ENCODE measurements at places on chromosomes 2 and 18.

DNA sequence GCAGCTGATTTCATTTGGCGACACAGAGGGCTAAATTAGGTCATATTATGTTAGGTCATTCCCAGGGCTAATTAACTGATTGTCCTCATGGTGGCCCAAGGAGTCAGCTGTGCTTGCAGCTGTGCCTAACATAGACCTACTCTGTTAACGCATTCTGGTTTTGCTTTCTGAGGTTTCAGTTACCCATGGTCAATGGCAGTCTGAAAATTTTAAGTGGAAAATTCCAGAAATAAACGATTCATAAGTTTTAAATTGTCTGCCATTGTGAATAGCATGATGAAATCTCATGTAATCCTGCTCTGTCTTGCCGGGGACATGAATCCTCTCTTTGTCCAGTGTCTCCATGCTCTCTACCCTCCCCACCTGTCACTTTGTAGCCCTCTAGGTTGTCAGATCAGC lies 168.7 kb downstream of the KCNS3 start:
- DNase-seq = no peak

DNA sequence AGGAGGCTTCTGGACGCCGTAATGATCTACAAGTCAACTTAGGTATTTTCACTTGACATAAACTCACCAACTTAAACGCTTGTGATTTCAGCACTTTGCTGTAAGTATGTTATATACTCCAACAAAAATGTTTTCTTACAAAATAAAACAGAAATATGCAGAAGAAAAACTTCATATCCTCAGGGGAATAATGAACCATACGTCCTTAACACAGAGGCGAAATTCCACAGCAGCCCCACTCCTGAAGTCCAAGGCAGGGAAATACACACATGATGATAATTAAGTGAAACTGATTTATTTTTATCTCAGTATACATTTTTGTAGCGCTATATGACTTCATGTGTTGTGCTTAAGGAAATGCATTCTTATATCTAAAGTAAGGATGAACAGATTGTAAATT lies 335.4 kb upstream of the VWC2L start:
- DNase-seq = no peak

DNA sequence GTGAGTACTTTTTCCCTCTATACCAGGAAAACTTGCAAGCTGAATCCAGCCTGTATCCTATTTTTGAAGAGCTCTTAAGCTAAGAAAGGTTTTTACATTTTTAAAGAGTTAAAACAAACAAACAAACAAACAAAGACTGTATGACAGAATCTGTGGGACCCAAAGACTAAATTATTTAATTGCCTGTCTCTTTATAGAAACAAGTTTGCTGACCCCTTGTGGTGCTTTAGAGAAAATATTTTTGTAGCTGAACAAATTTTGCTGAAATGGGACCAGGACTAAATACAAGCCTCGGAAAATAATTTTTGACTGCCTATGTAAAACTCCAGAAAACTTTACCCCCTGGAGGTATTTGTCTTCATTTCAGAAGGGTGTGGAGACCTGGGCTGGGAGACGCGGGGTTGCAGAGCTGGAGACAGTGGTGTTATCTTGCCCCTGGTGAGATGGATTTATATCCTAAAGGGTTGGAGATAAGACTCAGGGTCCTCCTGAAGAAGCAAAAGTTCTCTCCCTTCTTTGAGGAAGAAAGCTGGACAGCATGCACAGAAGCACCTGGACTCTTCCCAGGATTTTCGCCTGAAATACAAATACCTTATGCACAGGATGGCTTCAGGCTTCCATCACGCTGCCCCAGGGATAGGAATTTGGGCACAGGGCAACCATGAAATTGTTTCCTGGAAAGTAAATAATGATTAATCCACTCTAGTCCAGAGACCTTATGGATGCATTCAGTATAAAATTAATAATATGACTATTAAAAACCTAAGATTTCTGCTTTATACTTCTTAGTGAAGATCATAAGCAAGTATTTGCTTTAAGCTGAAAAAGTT lies 54.3 kb downstream of the TMX3 start:
- DNase-seq = no peak

DNA sequence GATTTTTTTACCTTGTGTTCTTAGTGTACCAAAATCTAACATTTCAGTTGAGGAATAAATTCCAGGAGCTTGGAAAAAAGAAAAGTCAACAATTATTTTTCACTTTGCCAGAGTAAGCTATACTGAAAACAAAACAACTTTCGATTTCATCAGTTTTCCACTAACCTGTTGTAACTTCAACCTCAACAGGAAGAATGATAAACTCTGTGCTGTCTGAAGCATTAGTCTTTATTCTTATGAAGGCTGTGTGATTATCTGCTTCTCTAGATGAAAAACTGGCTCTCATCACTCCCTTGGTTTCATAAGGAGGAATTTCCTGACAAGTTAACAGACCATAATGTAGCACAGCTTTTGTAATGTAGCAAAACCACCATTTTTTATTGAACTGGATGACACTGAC lies 121.2 kb downstream of the ZAP70 start:
- DNase-seq = no peak

DNA sequence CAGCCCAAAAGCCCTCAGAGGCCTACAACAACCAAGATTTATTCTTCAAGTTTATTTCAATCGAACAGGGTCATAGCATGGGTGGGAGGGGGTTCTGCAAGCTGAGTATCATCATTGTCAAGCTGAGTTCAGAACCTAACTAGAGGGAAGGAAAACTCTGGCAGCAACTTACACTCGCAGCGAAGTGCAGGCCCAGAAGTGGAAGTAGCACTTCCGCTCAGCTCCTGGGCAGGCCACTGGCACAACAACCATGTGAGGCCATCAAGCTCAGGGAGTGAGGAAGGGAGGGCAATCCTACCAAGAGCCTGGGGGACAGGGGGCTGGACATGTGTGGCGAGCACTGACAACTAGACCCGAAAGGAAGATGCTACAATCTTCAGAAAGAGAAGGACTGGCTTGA lies 4.8 kb downstream of the UXS1 start:
- no peak for DNase-seq

DNA sequence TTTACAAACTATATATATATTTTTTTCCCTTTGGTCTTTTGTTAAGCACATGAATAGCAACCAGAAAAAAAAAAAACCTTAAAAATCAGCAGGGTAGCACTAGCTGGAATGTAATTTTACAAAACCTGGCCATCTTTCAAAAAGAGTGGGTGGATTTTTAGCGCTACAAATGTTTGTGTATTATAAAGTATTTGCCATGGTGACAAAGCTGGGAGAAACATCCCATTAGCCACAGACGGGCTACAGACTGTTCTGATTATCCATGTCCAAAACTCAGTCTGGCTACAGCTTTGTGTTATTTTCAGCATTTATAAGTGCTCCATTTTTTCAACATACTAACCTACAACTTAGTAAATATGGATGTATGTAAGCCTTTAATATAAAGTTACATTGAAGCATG lies 249.5 kb upstream of the TANK start:
- no peak for DNase-seq

- no peak for DNase-seq
These were observed 280.5 kb downstream of the NRXN1 start for GRCh38 chr2:50751311-50752031.

DNA sequence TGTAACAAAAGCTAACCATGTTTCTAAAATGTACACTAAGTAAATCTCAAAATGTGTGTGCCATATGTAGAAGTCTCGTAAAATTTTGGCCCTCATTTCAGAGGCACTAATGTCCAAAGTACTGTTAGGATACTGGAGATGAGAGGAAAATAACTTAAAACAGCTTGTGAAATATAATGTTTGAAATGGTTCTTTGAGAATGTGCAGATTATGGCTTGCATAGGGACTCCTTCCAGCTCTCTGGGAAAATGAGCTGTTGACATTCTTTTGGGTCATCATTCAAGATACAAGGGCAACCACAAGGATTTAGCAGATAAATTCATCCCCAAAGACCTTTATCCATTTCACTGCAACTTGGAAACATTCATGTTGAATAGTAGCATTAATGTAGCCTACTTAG lies 38.1 kb upstream of the OTX1 start:
- no peak for DNase-seq

GRCh38 chr2:242060212-242060835 lies 190.8 kb downstream of the RTP5 start:
- no peak for DNase-seq

DNA sequence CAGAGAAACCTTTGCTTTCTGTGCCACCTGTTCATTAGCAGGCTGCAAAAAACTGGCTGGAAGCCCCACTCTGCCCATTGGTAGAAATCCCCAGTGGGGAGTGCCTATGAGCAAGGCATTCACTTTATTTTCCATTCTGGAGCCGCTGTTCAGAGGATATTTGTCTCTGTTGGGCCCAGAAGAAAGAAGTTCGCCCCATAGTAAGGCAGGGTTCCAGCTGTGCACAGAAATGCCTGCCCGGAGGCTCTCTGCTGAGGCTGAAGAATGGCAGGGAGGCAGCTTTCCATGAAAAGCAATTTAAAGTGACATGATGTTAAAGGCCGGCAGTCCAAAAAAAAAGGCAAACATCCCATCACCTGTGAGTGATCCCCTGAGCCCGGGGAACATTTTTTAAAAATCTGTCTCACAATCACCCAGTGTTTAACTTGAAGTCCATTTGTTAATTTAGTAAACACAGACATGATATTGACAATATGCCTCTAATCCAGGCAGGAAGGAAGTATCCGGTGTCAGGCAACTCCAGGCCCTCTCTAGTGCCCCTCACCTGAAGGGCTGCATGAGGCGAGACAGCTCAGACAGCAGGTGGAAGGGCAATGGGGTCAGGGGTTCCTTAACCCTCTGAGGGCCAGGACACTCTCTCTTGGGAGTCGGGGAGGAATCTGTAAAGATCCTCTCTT lies 265.1 kb upstream of the SIX2 start:
- no peak for DNase-seq

DNA sequence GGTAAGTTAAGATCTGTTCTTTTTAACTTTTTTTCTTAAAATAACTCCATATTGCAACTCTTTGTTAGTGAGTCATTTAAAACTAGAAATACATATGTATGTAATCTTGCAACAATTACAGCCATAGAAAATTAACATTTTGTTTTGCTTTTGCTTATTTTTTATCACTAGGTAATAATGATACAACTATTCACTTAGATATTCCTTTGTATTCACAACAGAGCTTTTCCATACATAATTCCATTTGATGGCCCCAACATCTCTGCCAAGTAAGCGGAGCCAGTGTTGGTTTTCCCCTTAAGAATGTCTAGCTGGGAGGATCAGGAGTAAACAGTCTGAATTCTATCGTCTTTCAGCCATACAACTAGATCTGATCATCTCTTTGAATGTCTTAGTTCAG lies 16.1 kb downstream of the SPP2 start:
- no peak for DNase-seq

DNA sequence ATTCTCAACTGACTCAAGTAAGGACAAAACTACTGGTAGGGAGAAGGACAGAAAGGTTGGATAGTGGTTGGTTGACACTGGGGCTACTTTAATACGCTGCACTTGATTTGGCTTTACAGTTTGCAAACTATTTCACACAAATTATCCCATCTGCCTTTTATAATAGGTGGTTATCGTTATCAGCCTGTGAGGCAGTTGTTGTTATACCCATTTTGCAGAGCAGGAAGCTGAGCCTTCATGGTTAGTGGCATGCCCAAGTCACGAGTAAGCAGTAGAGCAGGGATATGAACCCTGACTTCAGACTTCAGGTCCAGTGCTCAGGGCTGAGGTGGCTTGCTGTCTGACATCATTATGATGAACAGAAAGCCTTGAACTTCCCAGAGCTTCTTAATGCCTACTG lies 5.3 kb downstream of the CTIF start:
- DNase-seq = no peak

- no peak for DNase-seq
These were observed 550.2 kb upstream of the SALL3 start for GRCh38 chr18:78429127-78430108.

DNA sequence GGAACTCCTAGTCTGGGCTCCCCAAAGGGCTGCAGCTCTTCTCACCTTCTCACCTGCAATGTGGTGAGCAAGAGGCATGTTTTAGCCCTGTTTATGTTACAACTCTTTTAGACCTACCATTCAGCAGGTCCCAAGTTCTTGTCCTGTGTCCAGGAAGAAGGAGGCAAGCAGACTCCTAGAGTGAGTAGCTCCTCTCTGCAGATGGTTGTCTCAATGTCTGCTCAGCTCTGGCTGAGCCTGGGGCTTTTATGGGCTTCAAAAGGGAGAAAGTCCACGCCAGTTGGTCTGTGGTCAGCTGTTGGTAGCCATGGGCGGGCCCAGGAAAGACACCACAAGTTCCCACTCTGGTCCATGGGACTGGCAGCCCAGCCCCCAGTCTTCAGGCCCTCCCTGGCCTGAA lies 148.1 kb upstream of the HS6ST1 start:
- DNase-seq = no peak

GRCh38 chr2:85248773-85249509 lies 78.8 kb downstream of the TGOLN2 start:
- no peak for DNase-seq

DNA sequence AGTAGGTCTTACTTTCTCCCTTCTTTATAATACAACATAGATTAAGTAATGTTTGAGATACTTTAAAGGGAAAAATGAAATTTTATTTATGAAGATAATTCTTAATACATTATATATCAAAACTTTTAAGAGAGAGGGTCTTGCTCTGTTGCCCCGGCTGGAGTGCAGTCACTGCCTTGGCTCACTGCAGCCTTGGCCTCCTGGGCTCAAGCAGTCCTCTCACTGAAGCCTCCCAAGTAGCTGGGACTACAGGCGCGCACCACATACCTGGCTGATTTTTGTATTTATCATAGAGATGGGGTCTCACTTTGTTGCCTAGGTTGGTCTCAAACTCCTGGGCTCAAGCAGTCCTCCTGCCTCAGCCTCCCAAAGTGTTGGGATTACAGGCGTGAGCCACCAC lies 94.8 kb downstream of the COX7A2L start:
- no peak for DNase-seq

DNA sequence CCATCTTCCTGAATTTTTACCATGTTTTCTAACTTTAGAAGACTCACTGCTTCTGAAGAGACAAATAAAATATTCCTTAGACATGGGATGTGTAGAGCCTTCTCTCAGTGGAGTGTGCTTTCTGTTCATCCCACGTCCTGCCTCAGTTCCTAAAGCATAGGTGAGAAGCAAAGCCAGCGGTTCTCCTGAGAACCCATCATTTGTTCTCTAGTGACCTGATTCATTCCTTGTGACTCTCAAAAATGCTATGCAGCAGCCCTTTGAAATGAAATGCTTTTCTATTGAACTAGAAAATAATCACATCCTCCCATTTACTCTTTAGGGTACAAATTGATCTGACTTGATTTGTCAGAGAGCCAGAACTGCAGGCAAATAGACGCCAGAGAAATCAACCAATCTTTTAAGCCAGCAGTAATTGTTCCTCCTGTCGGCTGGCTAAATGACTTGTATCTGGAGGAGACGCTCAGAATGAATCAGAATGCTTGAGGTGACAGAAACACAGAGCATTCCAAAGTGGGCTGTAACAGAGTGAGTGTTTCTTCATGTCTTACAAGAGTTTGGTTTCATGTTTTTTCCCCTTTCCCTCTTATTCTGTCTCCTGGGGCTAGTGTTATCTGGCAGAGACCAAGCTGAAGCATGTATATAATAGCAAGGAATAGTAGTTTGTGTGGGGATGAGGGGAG lies 81.3 kb upstream of the TMEM178A start:
- no peak for DNase-seq
